NCI-H460 (cell line): ENCODE measurements at places on chromosomes 5 and 9. TPM values are rescaled to one million over a fixed set of nuclear protein-coding genes. Genes with fewer than 3 reads are reported as not detected.

EQTN gene
- total RNA-seq = not detected in 2 replicates

HRH2 gene
- not detected in 2 replicates for total RNA-seq

GARIN3 gene
- total RNA-seq = not detected in 2 replicates

ECM2 gene
- total RNA-seq = 0.07 TPM in 1 of 2 replicates, not detected in the other

DAPK1 gene
- total RNA-seq = 0.25 and 0.46 TPM in 2 replicates

WNT8A gene
- not detected in 2 replicates for total RNA-seq

PCDHA10 gene
- 0.03 and 0.05 TPM in 2 replicates for total RNA-seq

SPINK6 gene
- total RNA-seq = 0.52 and 0.59 TPM in 2 replicates

SHLD3 gene
- 7.5 and 10.2 TPM in 2 replicates for total RNA-seq

CORO2A gene
- total RNA-seq = 0.69 and 0.92 TPM in 2 replicates

PBX3 gene
- 11.3 and 12.5 TPM in 2 replicates for total RNA-seq

TMEFF1 gene
- 0.42 and 1.5 TPM in 2 replicates for total RNA-seq

PCDHGA9 gene
- 0.92 and 1.6 TPM in 2 replicates for total RNA-seq

ACOT12 gene
- not detected in 2 replicates for total RNA-seq

KIF20A gene
- total RNA-seq = 35.2 and 40.3 TPM in 2 replicates

PCDHGA7 gene
- total RNA-seq = 0.54 and 0.55 TPM in 2 replicates
